ENCODE measurements at places on chromosomes 1 and 21. TPM values are rescaled to one million over a fixed set of nuclear protein-coding genes. Genes with fewer than 3 reads are reported as not detected.

DNA sequence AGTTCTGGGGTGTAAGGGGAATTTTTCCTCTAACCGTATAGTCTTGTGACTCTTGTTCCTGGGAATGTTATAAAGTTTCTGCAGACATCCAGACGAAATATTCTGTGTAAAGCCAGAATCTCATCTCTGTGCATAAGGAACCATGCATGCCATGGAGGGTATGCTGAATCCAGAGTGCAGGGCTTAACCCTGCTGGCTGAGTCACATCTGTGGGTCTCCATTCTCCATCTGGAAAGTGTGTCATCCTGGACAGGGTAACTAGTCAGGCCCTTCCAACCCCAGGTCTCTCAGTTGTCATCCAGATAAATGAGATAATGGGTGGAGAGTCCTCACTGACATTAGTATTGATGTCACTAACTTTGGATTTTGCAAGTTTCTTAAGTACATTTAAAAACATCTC, 48.8 kb downstream of the ATP5PO start:
- peak; percentile 5 for DNase-seq
- no peaks in the 10 kb centered on the region for H3K36me3 ChIP-seq
- no peak overlapping the region for H3K4me3 ChIP-seq
- H3K27me3 ChIP-seq, result no peaks in the 10 kb centered on the region
- H3K27ac ChIP-seq, result no peak overlapping the region

GRCh38 chr21:42819861-42820615, 59.3 kb downstream of the WDR4 start:
- no peaks in the 10 kb centered on the region for H3K4me1 ChIP-seq
- H3K27me3 ChIP-seq, result no peaks in the 10 kb centered on the region
- no peak for DNase-seq
- no peak overlapping the region for H3K27ac ChIP-seq

Gene KCNE2
- 1.6 TPM for polyA plus RNA-seq

Gene AKR7A3
- polyA plus RNA-seq, result 2.6 TPM

Gene ADORA1
- not detected for polyA plus RNA-seq

Data from aorta (tissue), 5 donors.